ENCODE measurements at places on chromosomes 3 and 15.

DNA sequence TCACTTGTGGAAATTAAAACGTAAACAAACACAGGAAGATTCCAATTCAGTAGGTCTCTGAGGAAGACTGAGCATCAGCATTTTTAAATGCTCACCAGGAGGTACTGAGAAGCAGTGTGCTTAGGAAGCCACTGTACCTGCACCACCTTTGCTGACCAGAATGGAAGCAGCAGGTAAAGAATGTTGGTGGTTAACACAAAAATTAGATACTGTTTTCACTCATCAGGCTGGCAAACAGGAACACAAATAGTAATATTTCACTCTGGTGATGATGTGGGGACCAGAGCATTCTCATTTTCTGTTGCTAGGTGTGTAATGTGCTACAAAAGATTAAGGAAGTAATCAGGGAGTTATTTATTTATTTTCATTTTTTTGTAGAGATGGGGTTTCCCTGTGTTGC lies 29.9 kb upstream of the GHSR start:
- no peak overlapping the region for H3K27ac ChIP-seq
- no peak for DNase-seq
- H3K4me1 ChIP-seq: peaks cover 11% of the 10 kb centered on the region
- no peaks in the 10 kb centered on the region for H3K36me3 ChIP-seq
- peaks cover 6% of the 10 kb centered on the region for H3K27me3 ChIP-seq

DNA sequence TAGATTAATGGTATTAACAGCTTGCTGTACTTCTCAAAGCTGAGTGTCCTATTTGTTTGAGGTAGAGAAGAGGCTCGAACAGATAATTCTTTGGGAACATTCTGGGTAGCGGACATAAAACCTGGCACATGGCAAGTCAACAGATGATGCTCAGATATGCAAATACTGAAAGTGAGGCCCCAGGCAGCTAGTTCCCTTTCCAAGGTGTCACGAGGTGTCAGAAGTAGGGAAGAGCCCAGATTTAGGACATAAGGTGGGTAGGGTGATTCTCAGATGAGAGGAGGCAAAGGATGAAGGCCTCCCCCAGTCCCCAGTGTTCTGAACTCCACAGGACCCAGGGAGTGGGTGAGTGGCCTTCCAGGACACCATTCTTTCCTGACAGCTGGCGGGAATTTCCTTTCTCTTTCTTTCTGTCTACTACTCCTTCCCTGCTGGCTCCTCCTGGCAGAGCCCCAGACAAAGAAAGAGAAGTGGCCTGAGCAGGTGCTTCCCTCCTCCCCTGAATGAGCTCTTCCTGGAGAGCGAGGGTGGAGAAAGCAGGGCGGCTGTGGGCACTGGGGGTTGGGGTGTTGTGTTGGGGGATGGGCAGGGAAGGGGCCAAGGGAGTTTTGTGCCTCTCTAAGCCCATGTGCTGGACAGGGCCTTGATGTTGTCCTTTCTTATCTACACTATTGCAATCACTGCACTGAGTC lies 87.5 kb downstream of the CORO2B start:
- peaks cover 6% of the 10 kb centered on the region for H3K27me3 ChIP-seq
- H3K4me1 ChIP-seq: no peaks in the 10 kb centered on the region
- H3K27ac ChIP-seq: no peak overlapping the region
- H3K36me3 ChIP-seq: no peaks in the 10 kb centered on the region
- DNase-seq: no peak
- no peak overlapping the region for H3K4me3 ChIP-seq

GRCh38 chr15:33807665-33808064 lies 160.6 kb upstream of the CHRM5 start:
- peaks cover 2% of the 10 kb centered on the region for H3K27me3 ChIP-seq
- DNase-seq: no peak
- no peak overlapping the region for H3K4me3 ChIP-seq
- no peaks in the 10 kb centered on the region for H3K4me1 ChIP-seq

DNA sequence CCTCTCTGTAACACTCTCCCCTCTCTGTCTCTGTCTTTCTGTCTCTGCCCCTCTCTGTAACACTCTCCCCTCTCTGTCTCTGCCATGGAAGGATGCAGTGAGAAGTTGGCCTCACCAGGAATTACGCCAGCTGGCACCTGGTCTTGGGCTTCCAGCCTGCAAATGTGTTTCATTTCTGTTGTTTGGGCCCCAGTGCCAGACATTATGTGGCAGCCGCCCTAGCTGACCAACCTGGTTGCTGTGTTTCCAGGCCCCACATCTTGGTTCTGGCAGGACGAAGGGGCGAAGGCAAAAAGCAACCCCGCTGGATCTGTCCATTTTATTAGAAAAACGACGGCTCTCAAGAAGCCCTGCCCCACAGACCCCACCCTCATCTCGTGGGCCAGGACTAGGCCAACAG lies 5.2 kb upstream of the ZXDC start:
- H3K4me3 ChIP-seq: no peak overlapping the region
- peaks cover 6% of the 10 kb centered on the region for H3K4me1 ChIP-seq
- no peaks in the 10 kb centered on the region for H3K27me3 ChIP-seq
- DNase-seq: no peak
- no peak overlapping the region for H3K27ac ChIP-seq
- no peaks in the 10 kb centered on the region for H3K36me3 ChIP-seq

DNA sequence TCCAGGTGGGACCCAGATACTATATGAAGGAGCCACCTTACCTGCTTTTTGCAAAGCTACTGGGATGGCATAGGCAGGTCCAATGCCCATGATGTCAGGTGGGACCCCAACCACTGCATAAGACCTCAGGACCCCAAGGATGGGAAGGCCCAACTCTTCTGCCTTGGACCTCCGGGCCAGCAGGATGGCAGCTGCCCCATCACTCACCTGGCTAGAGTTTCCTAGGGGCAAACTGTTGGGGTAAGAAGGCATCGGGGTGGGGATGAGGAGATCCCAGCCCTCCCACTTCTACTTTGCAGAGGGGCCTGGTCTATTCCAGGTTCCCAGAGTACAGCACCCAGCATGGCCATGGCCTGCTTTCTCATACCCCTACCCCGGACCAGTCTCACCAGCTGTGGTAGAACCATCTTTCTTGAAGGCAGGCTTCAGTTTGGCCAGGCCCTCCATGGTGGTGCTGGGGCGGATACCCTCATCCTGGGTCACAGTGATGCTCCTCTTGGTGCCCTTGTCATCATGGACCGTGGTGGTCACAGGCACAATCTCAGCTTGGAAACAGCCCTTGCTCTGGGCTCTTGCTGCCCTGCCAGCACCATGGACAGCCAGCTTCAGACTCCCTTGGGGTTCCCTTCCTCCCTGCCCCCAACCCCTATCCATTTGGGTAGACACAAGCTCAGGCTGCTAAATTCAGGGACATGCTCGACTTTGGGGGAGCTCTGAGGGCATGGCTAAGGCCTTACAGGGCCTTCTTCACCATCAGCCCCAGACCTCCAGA lies 10.6 kb downstream of the ACAA1 start:
- no peak overlapping the region for H3K27ac ChIP-seq
- H3K4me1 ChIP-seq: peaks cover 14% of the 10 kb centered on the region
- no peak overlapping the region for H3K4me3 ChIP-seq
- DNase-seq: no peak

- no peaks in the 10 kb centered on the region for H3K36me3 ChIP-seq
- H3K27me3 ChIP-seq: peaks cover 5% of the 10 kb centered on the region
- H3K4me3 ChIP-seq: no peak overlapping the region
- H3K4me1 ChIP-seq: no peaks in the 10 kb centered on the region
Measured at GRCh38 chr15:94677202-94677790, 445.9 kb downstream of the MCTP2 start.

DNA sequence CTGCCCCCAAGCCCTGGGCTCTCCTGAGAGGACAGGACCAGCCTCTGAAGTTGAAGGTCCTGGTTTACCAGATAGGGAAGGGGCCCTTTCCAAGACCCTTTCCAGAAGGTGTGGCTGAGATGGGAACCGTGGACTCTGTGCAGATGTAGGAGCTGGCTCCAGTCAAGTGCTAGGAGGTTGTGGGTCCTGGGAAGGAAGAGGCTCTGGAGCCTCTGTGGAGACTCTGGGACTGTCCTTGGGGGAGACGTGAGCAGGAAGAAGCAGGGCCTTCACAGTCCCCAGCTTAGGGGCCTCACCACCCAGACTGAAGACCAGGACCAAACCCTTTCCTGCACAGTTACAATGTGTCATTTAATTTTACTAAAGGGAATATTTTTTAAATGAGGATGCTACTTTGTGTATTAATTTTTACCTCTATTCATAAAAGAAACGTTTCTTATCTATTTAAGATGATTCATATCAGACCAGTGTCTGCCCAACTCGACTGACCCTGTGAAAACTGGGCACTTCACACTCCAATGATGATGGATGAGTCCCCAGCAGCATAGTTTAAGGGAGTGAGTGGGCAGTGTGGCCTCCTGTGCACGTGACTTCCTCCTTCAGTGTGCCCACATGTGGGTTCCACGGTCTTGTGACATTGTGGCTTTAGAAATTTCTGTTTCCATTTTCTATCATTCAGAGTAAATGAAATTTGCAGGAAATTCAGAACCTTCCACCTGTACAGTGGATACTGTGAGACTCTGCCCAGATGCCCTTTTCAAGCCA lies 10.9 kb downstream of the CCR5AS start:
- no peak for DNase-seq
- no peak overlapping the region for H3K27ac ChIP-seq
- no peaks in the 10 kb centered on the region for H3K36me3 ChIP-seq
- no peak overlapping the region for H3K4me3 ChIP-seq
- peaks cover 4% of the 10 kb centered on the region for H3K27me3 ChIP-seq
- peaks cover 9% of the 10 kb centered on the region for H3K4me1 ChIP-seq

- H3K27me3 ChIP-seq: no peaks in the 10 kb centered on the region
- H3K4me3 ChIP-seq: peak overlapping the region; percentile 99
- peaks cover 2% of the 10 kb centered on the region for H3K36me3 ChIP-seq
- peak; percentile 30 for DNase-seq
- peak overlapping the region; percentile 97 for H3K27ac ChIP-seq
Measured at GRCh38 chr3:197791892-197792647, 1.0 kb downstream of the LRCH3 start.

DNA sequence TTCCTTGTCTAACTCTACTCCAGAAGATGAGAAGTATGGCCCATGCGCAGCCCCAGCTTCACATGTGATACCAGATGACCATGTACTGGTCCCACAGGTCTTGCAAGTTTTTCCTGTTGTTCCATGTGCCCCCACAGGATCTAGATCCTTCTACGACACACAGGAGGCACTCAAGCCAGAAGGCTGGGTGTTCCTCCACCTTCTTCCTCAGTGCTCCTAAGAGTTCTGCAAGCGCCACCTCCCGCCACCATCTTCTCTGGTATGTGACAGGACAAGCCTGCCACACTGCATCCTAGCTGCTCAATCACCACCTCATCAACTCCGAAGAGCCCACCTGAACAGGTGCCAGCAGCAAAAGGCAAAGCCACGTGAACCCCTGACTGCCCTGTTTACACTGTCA lies 43.1 kb downstream of the XXYLT1 start:
- H3K27me3 ChIP-seq: no peaks in the 10 kb centered on the region
- H3K27ac ChIP-seq: no peak overlapping the region
- H3K4me1 ChIP-seq: peaks cover 22% of the 10 kb centered on the region
- peaks cover 12% of the 10 kb centered on the region for H3K36me3 ChIP-seq
- H3K4me3 ChIP-seq: no peak overlapping the region
- no peak for DNase-seq

DNA sequence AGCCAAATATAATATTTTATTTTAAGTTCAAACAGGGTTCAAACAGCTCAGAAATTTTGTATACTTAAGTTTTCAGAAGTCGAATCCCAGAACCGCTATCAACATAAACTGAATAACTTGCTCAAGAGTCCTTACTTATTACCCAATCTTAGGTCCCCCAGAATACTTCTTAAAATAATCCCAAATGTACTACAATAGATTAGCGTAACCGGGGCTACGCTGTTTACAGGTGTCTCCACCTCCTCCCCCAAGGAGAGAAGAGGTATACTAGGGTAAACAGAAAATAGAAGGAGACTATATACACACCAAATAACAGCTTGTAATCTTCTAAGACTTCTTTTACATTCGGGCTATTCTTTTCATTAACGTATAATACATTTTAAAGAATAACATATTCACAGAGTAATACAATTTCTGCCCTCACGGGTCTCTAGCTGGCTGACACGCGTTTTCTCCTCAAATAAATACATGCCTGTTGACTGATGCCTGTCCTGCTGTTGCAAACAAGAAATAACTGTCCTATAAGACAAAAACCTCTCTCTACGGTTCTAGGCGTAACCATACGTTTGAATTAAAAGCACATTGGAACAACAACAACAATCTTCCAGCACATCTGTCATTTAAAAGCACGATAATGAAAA lies 1.3 kb downstream of the DENND4A start:
- H3K27me3 ChIP-seq: no peaks in the 10 kb centered on the region
- DNase-seq: no peak
- peak overlapping the region; percentile 67 for H3K27ac ChIP-seq
- H3K4me3 ChIP-seq: peak overlapping the region; percentile 85
- peaks cover 68% of the 10 kb centered on the region for H3K4me1 ChIP-seq

GRCh38 chr15:67248011-67248505 lies 6.4 kb downstream of the AAGAB start:
- no peak overlapping the region for H3K27ac ChIP-seq
- no peak for DNase-seq
- H3K4me3 ChIP-seq: no peak overlapping the region
- peaks cover 56% of the 10 kb centered on the region for H3K4me1 ChIP-seq
- no peaks in the 10 kb centered on the region for H3K27me3 ChIP-seq
- H3K36me3 ChIP-seq: peaks cover 40% of the 10 kb centered on the region

All from activated naive CD8-positive, alpha-beta T cell treated with anti-CD3 and anti-CD28 coated beads, Interleukin-2, amount 50 U/mL, for 24 hours (primary cell).